CD4-positive, alpha-beta T cell treated with Interleukin-15 for 1 hour (primary cell): ENCODE measurements at places on chromosomes 4 and X.

- DNase-seq, result no peak
These were observed 279.8 kb upstream of the BOD1L1 start for GRCh38 chr4:13907255-13907751.

DNA sequence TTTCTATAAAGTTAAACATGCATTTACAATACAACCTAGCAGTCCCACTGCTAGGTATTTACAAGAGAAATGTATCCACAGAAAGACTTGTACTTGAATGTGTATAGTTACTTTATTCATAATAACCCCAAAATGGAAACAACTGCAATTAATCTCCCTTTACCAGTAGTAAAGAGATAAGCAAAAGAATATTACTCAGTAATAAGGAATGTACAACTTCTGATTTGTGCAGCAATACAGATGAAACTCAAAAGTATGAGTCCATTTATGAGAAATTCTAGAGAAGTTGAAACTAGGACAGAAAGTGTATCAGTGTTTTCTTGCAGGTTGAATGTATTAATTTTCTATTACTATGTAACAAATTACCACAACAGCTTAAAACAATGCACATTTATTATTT is 15.2 kb downstream of the USP53 start:
- DNase-seq, result no peak

GRCh38 chrX:139720136-139720535 is 12.2 kb upstream of the MCF2 start:
- no peak for DNase-seq

GRCh38 chrX:49187028-49187394 is 838 bp upstream of the PRICKLE3 start:
- DNase-seq, result no peak

GRCh38 chrX:96611619-96612362 is 72.9 kb upstream of the DIAPH2 start:
- DNase-seq, result no peak

DNA sequence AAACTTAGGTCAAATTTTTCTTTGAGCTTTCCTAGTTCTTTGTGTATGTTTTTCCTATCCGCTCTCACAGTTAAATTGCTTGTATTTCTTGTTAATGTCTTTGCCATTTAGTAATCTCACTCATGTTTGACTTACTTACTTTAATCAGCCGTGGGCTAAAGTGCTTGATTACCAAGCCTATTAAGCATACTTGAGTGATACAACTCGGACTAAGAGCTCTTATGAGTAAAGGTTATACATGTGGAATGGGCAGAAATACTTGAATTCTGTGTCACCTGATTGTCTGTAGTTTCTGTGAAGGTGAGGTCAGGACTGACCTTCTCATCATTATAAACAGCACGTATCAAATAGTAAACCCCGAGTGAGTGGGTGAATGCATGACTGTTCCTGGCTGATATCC is 664.5 kb downstream of the PDHA2 start:
- no peak for DNase-seq

- no peak for DNase-seq
These were observed 101.5 kb downstream of the SORBS2 start for GRCh38 chr4:185710487-185710995.

- no peak for DNase-seq
These were observed 2.1 kb downstream of the GUCY1A1 start for GRCh38 chr4:155668707-155669220.

DNA sequence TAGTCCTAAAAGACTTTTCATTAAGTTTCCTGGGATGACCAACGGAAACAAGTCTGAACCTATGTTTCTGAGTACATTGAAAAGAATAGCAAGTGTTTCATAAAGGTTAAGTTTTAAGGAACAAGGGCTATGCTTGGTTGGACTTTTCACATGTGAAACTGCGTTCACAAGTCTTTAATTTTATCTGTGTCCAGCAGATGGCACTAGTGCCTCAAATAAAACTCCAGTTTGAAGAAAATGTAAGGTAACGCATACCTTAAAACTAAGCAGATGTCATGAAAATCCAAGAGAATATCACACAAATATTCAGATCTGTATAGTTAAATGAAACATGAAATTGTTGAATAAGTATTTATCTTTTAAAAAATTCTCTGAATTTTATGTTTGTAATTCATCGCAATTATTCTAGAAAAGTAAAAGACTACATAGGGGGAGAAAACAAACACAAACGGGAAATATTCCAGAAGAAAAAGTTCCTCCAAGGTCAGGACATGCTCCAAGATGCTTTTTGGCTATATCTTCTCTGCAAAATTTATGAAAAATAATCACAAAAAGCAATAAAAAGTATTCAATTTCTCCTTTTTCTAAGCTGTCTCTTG is 89.6 kb upstream of the MAD2L1 start:
- no peak for DNase-seq

GRCh38 chr4:182556580-182556979 is 313.4 kb downstream of the TENM3 start:
- no peak for DNase-seq

- no peak for DNase-seq
These were observed 555.9 kb upstream of the DIPK2B start for GRCh38 chrX:45756557-45756956.

- DNase-seq, result no peak
These were observed 88.3 kb downstream of the OPHN1 start for GRCh38 chrX:68345025-68345424.
